ENCODE measurements at places on chromosomes 4 and X. TPM values are rescaled to one million over a fixed set of nuclear protein-coding genes. Genes with fewer than 3 reads are reported as not detected.

GRCh38 chrX:104253567-104254441 lies 929 bp downstream of the ESX1 start:
- no peak for DNase-seq

GRCh38 chr4:101019313-101019712 lies 328.0 kb downstream of the PPP3CA start:
- no peak for DNase-seq

DNA sequence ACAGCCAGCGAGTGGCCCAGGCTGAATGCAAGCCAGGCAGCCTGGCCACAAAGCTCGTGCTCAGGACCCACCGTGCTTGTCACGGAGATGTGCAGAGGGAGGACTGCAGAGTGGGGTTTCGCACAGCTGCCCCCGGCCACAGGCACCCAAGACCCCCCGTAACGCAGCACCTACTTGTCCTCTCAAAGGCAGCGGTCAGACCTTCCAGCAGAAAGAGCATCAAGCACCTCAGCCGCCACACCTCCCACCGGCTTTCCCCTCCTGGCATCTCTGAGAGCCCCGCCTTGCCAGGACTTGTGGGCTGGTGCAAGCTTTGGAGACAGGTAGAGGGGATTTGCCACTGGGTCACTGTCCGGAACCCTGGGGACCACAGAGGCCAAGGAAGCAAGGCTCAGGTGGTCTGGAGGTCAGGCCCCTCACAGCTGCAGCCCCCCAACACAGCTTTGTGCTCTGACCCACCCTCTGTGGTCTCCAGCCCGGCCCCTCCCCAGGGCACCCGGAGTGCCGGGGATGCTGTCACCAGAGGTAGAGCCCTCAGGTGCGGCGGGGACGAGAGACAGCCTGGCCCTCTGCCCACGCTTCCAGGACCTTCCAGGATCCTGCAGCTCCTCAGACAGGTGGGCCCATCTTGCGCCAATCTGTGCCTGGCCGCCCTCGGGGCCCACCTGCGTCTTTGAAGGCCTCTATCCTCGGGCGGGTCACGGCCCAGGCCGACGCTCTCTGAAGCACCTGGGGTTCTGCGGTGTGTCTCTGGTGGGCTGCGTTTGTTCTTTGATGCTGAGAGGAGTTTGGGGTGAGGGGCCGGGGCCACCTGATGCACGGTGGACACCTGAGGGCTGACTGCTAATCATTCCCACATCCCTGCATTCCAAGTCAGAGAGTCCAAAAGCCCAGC lies 34.4 kb upstream of the HMX1 start:
- no peak for DNase-seq

DNA sequence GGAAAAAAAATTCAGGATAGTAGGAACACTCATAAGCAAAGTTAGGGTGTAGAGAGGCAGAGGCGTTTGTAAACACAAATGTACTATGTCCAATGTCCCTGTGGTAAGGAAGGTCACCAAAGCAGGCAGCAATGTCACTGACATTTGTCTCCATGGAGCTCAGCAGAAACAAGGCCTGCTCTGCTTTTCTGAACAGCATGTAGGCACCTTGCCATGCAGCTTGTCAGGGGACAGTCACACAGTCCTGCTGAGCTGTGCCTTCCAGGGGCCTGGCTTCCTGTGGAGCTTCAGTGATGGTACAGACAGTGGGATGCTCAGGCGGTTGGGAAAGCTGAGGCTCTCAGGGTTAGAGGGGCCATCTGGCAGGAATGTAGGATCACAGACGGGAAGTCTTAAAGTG lies 74.5 kb upstream of the HS3ST1 start:
- peak; percentile 7 for DNase-seq

DNA sequence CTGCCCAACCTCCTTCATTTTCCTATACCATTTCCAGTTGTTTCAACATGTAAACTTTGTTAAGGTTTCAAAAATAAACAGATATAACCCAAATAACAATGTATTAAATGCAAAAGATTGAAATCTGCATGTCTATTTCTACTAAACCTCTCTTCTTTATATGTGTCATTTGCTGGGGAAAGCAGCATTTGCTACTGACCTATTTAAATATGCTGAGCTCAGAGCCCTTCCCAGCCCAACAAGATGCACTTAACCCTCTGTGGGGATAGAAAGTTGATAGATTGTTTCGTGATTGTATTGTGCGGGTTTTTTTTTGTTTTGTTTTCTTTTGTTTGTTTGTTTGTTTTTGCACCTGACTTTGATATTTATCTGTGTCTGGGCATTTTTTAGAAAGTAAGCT lies 139.5 kb downstream of the UCHL1 start:
- DNase-seq, result no peak

PPP2R2C gene
- 2.9 TPM for total RNA-seq

SSX2B gene
- not detected for total RNA-seq

ZNF157 gene
- total RNA-seq, result 0.96 TPM

TTC29 gene
- total RNA-seq, result 0.72 TPM

CPLX1 gene
- total RNA-seq, result not detected

Data from umbilical cord (tissue), 2 donors.